ENCODE measurements at places on chromosomes 1 and 21. TPM values are rescaled to one million over a fixed set of nuclear protein-coding genes. Genes with fewer than 3 reads are reported as not detected.

DNA sequence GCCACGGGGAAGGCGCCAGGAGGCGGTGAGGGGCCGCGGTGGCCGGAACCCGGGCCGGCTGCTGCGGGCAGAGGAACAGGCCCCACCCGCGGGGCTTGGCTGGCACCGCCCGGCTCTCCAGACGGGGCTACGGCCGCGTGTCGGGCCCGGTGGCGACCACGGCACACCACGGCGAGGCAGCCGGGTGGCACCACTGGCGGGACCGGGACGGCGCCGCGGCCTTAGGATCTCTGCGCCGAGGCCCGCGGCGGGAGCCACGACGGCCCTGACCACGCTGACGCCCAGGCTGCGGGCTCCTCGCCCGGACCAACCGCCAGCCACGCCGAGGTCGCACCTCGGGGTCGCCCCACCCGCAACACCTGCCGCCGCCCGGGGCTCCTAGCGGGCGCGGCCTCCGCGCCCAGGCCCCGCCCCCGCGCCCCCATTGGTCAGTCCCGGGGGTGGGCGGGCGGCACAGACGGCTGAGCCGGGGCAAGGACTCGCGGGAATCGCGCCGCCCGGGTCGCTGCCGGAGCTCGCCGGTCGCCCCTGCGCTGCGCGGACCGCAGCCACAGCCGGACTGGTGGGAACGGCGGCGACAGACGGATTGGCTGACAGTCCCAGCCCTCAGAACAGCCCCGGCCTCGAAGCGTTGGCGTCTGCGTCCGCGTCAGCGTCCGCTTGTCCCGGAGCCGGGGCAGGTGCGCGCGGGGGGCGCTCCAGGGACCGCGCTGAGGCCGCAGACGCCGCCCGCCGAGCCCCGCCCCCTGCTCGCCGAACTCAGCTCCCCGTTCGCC lies at the start of gene BMP8A:
TSS of gene BMP8A (plus strand) at position 491 of the 776 bp plus-strand sequence. CDS start 356 bp downstream, outside the sequence.
- H3K4me1 ChIP-seq = no peaks in the 10 kb centered on the region
- H3K27ac ChIP-seq = no peak within 1 kb of the TSS
- peak; percentile 67 for DNase-seq
- peak within 1 kb of the TSS; percentile 45 for H3K4me3 ChIP-seq
- H3K36me3 ChIP-seq = peaks cover 14% of the 10 kb centered on the region
- no peaks in the 10 kb centered on the region for H3K27me3 ChIP-seq

Gene CD101
- not detected for total RNA-seq

Gene TAS1R1
- not detected for total RNA-seq

Gene OR10J1
- not detected for total RNA-seq

Gene USF1
- 68.4 TPM for total RNA-seq

Gene MORC3
- total RNA-seq = 38.7 TPM

Measured in GM23248 (cell line).